Airway epithelial cell (primary cell): ENCODE measurements at places on chromosomes 1 and 21. TPM values are rescaled to one million over a fixed set of nuclear protein-coding genes. Genes with fewer than 3 reads are reported as not detected.

The SRGAP2B gene
- total RNA-seq = 15.0 and 18.6 TPM in 2 replicates

The S100A7 gene
- total RNA-seq = 0.42 and 3.5 TPM in 2 replicates

The CLDN19 gene
- total RNA-seq = 0.21 TPM in 1 of 2 replicates, not detected in the other

The SPRR2G gene
- total RNA-seq = not detected in 2 replicates

The ADAM30 gene
- 0.23 TPM in 1 of 2 replicates, not detected in the other for total RNA-seq

The AMY1A gene
- not detected in 2 replicates for total RNA-seq

The TMCC2 gene
- total RNA-seq = 4.3 and 4.7 TPM in 2 replicates

The GJB4 gene
- total RNA-seq = 11.8 and 18.1 TPM in 2 replicates

The KCNK2 gene
- not detected in 2 replicates for total RNA-seq

The OPRD1 gene
- total RNA-seq = not detected in 2 replicates
